ENCODE measurements at places on chromosomes 11 and 22. TPM values are rescaled to one million over a fixed set of nuclear protein-coding genes. Genes with fewer than 3 reads are reported as not detected.
A peak's percentile ranks its signal among the peaks of the same experiment; 100 is the strongest.

OR8A1 gene
- not detected for total RNA-seq

MRGPRX4 gene
- total RNA-seq = not detected

ARHGAP42 gene
- 45.4 TPM for total RNA-seq

SEPTIN5 gene
- 109 TPM for total RNA-seq

MUC2 gene
- total RNA-seq = 1.8 TPM

MYOD1 gene
- total RNA-seq = 31.8 TPM

DNA sequence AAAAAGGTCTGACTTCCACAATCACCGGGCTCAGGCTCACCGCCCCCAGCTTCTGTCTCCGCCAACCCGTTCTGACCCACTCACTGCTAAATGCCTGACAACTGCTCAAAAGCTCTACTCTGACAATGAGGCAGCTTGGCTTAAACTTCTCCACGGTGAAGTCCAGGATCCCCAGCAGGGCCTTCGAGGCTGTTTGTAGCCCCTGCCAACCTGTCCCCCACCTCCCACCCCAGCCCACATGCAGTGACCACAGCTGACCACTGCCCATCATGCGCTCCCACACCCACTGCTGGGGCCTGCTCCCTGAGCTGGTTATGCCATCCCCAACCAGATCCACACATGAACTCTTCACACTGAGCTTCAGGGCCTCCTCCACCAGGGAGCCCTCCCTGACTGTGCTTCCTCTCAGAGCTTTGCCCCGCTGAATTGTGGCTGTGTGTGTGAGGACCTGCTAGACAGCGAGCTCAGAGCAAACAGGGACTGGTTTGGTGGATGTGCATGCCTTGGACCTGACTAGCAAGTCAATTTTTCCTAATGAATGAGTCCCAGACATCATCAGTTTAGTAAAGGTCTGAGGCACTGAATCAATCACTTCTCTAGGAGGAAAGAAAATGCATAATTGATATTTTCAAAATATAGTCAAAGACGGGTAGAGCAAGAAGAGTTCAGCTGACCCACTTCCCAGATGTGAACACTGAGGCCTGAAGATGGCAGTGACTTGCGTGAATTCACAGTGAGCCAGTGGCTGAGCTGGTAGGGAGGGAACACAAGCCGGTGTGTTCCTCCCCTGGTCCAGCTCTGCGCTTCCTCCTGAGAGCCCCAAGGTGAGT lies 7.7 kb downstream of the LRRC32 start:
- DNase-seq = no peak

GRCh38 chr11:73151416-73151815 lies 9.3 kb upstream of the FCHSD2 start:
- peak; percentile 62 for DNase-seq

DNA sequence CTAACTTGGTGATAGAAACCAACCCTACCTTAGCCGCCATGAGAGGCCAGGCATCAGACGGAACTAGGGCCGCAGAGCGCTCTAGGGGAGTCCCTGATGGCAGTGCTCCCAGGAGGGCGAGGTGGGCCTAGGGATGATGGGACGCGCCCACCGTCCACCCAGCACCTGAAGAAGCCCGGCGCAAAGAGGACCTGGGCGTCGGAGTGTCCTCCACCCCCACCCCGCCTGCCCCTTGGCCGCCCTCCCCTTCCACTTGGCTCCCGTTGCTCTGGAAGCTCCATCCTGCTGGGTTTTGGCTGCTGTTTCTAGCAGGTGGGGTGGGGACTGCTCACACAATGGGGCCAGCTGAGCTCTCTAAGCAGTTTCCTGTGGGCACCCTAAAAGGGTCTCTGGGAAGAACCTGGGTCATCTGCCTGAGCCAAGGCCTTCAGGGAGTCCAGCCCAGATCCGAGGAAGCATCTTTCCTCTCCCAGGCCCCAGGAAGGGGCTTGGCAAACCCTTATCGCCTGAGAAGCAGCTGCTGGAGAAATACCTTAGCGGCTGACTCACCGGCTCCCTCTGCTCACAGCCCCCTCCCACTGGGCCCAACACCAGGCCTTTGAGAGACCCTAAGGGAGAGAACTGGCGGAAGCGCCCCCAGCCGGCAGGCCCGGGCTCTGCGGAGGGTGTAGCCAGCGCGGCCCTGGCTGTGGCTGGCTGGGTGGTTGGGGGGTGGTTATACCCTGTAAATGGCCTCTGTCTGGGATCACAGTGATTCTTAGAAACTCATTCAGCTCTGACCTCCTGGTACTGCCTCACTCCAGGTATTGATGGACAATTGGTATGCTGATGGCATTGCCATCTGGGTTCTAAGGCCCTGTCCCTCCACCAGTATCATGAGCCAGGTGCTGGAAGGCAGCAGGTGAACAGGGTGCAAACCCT lies 19.3 kb downstream of the CREB3L1 start:
- DNase-seq = peak; percentile 86

DNA sequence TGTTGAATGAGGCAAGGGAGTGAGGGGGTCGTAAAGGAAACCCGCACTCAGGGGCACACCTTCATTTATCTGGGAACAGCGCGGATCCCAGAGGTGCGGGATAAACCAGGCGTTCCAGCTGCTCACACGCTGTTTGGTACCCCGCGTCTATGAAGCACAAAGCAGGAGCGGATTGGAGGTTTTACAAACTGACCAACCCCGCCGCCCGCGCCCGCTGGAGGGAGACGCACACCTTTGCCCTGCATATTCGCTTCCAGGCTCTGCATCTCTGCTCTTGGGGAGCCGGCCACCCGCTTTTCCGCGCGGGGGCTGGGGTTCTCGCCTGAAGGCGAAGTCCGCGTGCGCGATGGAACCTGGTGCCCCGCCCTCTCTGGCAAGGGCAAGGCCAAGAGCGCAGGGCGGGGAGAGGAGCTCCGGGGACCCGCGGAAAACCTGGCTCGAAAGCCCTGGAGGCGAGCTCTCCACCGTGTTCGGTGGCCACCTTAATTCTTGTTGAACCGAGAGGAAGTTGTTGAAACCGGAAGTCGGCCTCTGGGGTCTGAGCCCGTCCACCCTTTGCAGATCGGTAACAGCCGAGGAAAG lies 6.8 kb upstream of the ALX4 start:
- DNase-seq = no peak

DNA sequence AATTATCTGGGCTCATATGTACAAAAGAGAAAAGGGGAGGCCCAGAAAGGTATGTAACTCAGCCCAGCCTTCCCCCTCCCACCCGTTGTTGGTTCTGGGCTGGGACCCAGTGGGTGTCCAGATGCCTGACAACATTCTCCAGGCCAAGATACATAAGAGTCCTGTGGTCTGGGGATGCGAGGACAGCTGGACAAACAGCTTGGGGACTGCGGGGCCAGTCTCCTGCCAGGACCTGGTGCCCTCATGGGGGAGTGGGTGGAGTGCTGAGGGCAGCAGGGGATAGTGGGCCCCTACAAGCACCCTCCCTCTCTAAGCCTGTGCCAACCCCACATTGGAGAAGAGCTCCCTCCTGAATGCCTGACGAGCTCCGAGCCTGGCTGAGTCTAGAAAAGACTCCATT lies 3.5 kb upstream of the SLC22A6 start:
- DNase-seq = no peak

DNA sequence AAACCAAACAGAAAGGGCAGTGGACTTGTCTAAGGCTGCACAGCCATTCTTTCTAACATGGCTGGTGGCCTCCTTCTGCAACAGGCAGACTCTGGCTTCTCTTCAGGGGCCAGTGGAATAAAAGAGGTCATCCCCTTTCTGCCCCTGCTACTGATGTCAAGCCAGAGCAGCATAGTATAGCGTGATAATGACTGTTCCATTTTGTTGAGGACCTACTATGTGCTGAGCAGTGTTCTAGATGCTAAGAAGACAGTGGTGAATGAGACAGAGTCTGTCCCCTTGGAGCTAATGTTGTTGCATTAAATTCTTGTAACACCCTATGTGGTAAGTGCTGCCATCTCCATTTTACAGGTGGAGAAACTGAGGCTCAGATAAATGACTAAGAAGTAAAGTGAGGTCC lies 15.7 kb upstream of the SYT7 start:
- DNase-seq = no peak

- DNase-seq = peak; percentile 59
Observed at GRCh38 chr22:43269246-43269645, 73.9 kb downstream of the SCUBE1 start.

DNA sequence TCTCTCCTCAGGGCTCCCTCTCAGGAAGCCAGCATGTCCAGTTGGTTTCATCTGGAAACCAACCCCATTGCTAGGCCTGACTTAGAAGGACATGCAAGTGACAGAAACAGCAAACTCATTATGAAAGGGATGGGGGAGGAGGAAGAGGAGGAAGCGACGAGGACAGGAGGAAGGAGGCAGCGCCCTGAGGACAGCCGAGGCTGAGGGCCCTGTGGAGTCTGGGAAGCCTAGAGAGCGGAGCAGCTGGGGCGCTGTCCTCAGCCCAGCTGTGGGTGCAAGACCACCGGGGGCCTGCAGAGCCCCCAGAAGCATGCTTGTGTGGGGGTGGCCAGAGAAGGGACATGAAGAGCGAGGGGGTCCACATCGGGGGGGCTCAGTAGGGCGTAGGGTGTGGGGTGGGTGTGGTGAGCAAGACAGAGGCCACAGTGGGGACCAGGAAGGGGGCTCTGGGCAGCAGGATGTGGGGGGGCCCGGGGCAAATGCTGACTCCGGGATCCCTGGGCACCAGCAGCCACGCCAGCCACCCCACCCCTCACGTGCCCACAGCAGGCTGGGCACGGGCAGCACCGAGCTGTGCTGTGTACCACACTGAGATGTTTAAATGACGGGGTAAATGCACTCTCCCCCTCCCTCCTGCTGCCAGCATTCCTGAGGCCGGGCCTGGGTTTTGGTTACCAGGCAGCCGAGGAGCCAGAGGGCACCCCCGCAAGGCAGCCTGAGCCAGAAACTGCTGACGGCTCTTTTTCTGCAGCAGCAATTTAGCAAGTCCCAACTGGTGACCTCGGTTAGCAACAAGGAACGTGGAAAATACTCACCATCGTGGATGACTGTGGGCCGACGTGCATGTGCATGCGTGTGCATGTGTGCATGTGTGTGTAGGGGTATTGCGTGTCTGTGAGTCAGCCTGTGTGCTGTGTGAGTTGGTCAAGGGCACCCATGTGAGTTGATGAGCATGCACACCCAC lies 82.7 kb upstream of the LINC01488 start:
- peak; percentile 68 for DNase-seq

GRCh38 chr11:8328848-8329330 lies 65.2 kb upstream of the LMO1 start:
- DNase-seq = peak; percentile 74

DNA sequence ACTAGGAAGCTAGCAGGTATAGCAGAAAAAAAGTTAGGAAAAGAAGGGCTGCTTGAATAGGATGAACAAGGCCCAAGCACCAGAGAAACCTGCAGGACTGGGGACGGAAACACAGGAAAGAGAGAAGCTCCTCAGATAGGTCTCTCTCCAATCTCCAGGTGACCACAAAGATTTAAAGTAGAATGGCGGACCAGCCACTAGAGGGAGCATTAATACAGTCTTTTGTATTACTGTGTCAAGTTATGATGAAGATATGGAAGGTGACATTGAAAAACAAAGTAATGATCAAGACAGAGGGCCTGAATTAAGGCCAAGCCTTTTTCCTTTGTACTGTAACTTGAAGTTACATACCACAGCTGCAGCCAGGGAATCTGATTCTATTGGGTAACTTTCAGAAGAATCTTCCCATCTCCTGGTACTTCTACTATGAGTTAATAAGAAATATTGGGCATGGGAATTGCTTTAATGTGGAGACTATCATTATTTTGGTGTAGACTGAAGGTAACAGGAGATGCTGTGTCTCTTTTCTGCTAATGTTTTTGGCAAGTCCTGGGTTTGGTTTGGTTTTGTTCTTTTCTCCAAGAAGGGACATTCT lies 33.8 kb downstream of the OR2AG2 start:
- peak; percentile 49 for DNase-seq

DNA sequence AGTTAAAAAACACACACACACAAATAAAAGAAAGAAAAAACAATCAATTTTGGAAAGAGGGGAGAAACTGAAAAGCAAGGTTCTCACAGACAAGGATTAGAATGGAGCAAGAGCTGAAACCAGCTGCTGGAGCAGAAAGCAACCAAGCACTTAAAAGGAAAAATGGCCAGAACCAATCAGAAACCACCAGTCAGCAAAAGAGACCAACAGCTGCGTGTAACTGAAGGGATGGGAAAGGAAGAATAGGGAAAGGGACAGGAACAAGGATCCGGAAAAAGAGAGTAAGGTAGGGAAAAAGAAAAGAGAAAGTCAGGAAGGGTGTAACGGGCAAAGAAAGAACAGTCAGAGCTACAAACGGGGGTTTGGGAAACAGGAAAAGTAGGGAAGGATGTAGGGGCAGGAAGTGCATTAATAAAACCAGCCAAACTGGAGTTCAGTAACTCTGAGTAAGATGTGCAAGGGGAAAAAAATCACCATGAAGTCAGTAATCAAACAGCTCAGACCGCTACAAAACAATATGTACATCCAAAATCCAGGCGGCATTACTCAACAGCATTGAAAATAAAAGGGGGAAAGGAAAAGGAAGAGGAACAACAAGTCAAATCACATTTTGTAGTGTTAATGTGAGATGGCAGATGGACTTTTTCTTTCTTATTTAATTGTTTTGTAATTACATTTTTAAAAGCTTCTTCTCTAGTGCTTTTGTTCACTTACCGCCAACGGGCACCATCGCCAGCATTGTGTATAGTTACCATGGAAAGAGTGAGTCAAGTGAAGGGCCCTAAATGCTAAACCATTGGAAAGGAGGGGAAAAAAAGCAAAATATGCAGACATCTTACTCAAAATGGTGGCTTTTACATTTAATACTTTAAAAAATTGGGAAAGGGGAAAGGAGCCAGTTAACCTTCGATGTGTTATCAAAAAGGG lies 49.2 kb downstream of the APOL5 start:
- peak; percentile 84 for DNase-seq

GRCh38 chr22:38203090-38203810 lies 1.5 kb downstream of the MAFF start:
- DNase-seq = peak; percentile 44

GRCh38 chr11:429391-429790 lies 12.4 kb downstream of the ANO9 start:
- DNase-seq = no peak

GRCh38 chr22:23212061-23213021 lies 32.0 kb downstream of the BCR start:
- peak; percentile 70 for DNase-seq

Measured in tongue (tissue), 3 donors.